Sciatic nerve (tissue), 2 donors: ENCODE measurements at places on chromosomes 6 and 20.

GRCh38 chr6:40344566-40345167, 242.5 kb downstream of the LRFN2 start:
- peak; percentile 35 for DNase-seq

DNA sequence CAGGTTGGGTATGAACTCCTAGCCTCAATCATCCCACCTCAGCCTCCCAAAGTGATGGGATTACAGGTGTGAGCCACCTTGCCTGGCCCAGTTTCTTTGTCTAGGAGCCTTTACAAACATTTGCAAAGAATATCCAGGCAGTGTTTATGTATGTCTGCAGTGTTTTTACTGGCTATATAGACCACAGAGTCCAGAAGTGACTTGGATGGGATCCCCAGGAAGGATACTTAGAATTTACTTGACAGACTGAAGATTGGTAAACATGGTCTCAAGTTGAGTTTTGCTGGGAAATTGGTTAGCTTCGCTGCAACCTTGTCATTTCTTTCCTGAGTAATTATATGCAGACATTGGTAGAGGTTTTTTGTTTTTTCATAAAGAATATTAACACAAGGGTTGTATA, 23.8 kb downstream of the JARID2 start:
- DNase-seq, result no peak

DNA sequence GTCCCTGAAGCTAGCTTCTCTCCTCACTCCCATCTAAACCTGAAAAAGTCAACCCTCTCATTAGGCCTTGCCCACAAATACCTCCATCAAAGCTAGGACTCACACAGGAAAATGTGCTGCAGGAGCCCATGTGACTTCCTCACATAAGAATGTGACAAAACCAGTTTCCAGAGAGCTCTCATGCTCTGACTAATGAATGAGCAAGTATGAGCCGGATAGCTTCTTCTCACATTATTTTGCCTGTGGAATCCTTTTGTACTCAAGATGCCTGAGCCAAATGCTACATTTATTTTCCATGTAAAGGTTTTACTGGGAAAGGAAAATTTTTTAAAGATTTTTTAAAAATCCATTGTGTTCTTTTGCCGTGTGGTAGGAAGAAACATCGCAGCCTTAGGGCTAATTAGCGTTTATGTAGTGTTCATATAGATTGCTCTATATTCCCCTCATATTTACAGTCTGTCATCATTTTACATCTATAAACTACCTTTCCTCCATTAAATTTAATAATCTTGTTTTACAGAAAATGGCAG, 68.6 kb upstream of the CCN6 start:
- DNase-seq, result no peak

DNA sequence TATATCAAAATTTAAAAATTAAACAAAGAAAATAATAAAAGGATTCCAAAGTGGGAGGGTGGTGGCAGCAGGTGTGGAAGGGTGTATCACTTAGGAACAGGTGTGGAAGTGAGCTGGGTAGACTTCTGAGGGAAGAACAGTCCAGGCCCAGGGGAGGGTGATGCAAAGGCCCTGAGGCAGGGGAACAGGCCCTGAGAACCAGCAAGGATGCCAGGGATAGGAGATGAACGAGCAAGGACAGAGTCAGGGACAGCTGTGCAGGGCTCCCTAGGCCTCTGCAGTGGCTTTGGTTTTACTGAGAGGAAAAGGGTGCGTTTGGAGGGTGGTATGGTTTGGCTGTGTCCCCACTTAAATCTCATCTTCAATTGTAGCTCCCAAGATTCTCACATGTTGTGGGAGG, 9.4 kb upstream of the RAET1E start:
- no peak for DNase-seq

GRCh38 chr6:89895276-89895874, 1.1 kb downstream of the GJA10 start:
- DNase-seq, result no peak

- no peak for DNase-seq
These were observed 3.4 kb downstream of the MDGA1 start for GRCh38 chr6:37694259-37694658.

- no peak for DNase-seq
These were observed 169.3 kb upstream of the RIN2 start for GRCh38 chr20:19588732-19589131.

GRCh38 chr6:67252663-67253062, 1382.4 kb upstream of the ADGRB3 start:
- DNase-seq, result no peak

DNA sequence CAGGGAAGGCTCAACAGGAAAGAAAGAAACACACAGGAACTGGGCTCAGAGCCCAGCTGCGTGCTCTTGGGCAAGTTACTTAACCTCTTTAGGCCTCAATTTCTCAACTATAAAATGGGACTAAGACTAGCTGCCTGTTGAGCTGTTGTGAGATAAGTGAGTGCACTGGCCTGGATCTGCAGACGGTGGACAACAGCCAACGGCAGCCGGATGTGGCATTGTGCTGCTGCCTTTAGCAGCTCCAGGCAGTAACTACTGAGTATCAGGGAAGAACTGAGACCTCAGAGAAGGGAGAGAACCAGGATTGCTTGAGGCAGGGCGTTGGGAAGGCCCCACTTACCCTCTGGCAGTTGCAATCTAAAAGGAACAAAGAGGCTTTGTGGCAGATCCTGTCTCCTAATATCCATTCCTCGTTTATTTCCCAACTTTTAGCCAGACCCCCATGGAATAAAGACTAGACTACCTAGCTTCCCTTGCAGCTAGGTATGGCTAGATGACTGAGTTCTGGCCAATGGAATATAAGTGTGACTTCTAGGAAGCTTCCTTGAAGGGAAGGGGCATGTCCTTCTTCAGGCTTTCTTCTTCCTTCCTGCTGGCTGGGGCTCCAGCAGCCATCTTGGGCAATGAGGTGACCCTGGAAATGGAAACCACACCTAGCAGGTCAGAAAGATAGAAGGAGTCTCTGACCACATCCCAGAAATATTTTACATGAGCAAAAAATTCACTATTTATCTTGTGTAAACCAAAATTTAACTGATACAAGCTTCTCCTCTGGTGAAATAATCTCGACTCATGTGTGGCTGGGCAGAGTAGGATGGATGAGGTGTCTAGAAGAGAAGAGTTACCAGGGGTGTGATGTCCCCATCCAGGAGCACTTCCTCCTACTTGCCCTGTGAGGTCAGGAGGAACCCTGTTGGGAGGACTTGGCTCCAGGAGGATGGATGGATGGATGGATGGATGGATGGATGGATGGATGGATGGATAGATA, 67.6 kb downstream of the MRPL14 start:
- DNase-seq, result no peak

GRCh38 chr6:134517145-134517658, 199.3 kb upstream of the SGK1 start:
- DNase-seq, result peak; percentile 68

DNA sequence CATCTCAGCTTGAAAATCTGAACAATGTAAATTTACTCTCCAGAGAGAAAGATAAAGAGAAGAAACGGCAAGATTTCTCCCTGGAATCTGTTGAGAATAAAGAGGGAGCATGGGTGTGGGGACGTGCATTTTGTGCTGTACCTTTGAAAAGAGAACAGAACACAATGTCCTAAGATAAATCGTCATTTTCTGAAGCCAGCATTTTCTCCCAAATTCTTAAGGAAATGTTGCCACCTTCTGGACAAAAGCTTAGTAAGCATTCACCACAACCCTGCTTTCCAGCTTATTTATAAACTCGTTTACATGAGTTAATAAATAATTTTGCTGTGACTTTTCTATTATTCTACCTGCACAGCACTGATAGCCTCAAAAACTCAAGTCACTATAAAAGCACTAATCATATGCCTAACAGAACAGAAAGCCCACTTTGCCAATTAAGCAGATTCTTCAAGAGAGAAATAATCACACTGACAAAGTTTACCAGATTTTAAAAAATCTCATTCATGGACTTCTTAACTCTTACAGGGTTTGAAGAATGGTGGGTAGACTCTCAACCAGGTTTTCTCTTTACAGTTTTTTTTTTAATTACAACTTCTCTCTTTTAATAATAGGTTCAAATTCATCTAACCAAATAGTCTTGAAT, 155.8 kb downstream of the MBOAT1 start:
- no peak for DNase-seq

DNA sequence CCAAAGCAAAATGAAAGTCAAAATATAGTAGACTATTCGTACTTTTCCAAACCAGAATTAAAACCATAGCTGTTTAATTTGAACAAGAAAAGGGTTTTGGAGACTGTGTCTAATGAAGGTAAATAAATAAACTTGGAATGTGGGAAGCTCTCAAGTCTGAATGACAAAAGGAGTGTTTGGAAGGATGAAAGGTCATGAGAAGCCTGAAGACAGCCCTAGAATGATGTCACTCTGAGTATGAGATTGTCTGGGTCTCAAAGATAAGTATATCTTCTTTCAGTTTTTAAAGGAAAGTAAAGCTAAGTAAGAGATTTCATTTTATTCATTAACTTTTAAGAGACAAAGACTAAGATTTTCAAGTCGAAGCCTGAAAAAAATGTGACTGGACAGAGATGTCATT, 72.9 kb downstream of the RFX6 start:
- no peak for DNase-seq

- no peak for DNase-seq
These were observed 1060.3 kb downstream of the KIF16B start for GRCh38 chr20:15512916-15513315.

DNA sequence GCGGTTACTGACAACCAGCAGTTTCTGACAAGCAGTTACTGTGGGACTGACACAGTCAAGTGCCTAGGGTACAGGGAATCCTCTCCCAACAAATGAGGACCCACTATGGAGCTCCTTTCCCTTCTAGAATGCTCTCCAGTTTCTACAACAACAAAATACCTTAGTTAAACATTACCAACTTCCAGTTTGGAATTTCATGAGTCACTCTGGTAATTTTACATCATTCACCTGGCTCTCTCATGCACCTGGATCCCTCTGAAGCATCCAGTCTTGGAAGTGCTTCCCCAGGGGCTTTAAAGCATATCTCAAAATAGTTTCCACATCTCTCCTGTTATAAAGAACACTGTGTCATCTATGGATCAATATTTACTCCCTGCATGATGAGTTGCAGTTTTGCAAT, 286.7 kb upstream of the SPTLC3 start:
- no peak for DNase-seq

GRCh38 chr6:11237956-11238355, 5.5 kb upstream of the NEDD9 start:
- no peak for DNase-seq
